ENCODE measurements at places on chromosomes 7 and 10. TPM values are rescaled to one million over a fixed set of nuclear protein-coding genes. Genes with fewer than 3 reads are reported as not detected.

The MDFIC gene
- total RNA-seq = 18.9 TPM

The TNS3 gene
- 80.6 TPM for total RNA-seq

The ZNF32 gene
- 17.1 TPM for total RNA-seq

The EBF3 gene
- 0.14 TPM for total RNA-seq

The ATOH7 gene
- 0.29 TPM for total RNA-seq

The FOXI2 gene
- not detected for total RNA-seq

The ACSM6 gene
- not detected for total RNA-seq

The AKR1C8 gene
- 0.42 TPM for total RNA-seq

The CUZD1 gene
- total RNA-seq = 1.5 TPM

The FLNC gene
- 4.1 TPM for total RNA-seq

The PON3 gene
- total RNA-seq = 38.2 TPM

The CALHM3 gene
- 0.60 TPM for total RNA-seq

The RINT1 gene
- total RNA-seq = 14.3 TPM

The HDAC9 gene
- 0.17 TPM for total RNA-seq

The IMMP2L gene
- 19.7 TPM for total RNA-seq

The VGF gene
- total RNA-seq = 26.2 TPM

The CTAGE6 gene
- not detected for total RNA-seq

The C10orf105 gene
- not detected for total RNA-seq

The VWDE gene
- total RNA-seq = 0.63 TPM

The TDRD1 gene
- total RNA-seq = not detected

The LRRN3 gene
- 0.05 TPM for total RNA-seq

The TUBAL3 gene
- 0.57 TPM for total RNA-seq

The MYOZ1 gene
- total RNA-seq = not detected

The TMEM229A gene
- total RNA-seq = not detected

The PDE6C gene
- total RNA-seq = not detected

The SPACDR gene
- total RNA-seq = 0.68 TPM

The BAMBI gene
- 13.1 TPM for total RNA-seq

The HGF gene
- 0.01 TPM for total RNA-seq

The GPNMB gene
- 2.7 TPM for total RNA-seq

The ZYX gene
- 182 TPM for total RNA-seq

The WEE2 gene
- 0.03 TPM for total RNA-seq

The SPDYE9 gene
- total RNA-seq = not detected

The SPAM1 gene
- not detected for total RNA-seq

The FGFR2 gene
- total RNA-seq = 0.36 TPM

The C10orf90 gene
- 3.5 TPM for total RNA-seq

The POLR3A gene
- total RNA-seq = 14.8 TPM

The STEAP1B gene
- 0.13 TPM for total RNA-seq

The TMEM176B gene
- total RNA-seq = 0.12 TPM

The GAD2 gene
- total RNA-seq = not detected

The SFRP4 gene
- total RNA-seq = 3.3 TPM

The ADARB2 gene
- total RNA-seq = not detected

The NYAP1 gene
- 2.3 TPM for total RNA-seq

The SLC39A12 gene
- not detected for total RNA-seq

The AKR1C2 gene
- total RNA-seq = 4,175 TPM

The OGDHL gene
- total RNA-seq = 0.23 TPM

The MUC12 gene
- total RNA-seq = 20.6 TPM

The MTG1 gene
- 54.2 TPM for total RNA-seq

The ASAH2 gene
- total RNA-seq = 3.6 TPM

The ACTR3C gene
- total RNA-seq = not detected

The SPDYE2B gene
- not detected for total RNA-seq

The PTPRZ1 gene
- not detected for total RNA-seq

All from A549 treated with CORT108297 at 1 μM for 4 hours (cell line).